ENCODE measurements at places on chromosomes 5 and 9. TPM values are rescaled to one million over a fixed set of nuclear protein-coding genes. Genes with fewer than 3 reads are reported as not detected.

DNA sequence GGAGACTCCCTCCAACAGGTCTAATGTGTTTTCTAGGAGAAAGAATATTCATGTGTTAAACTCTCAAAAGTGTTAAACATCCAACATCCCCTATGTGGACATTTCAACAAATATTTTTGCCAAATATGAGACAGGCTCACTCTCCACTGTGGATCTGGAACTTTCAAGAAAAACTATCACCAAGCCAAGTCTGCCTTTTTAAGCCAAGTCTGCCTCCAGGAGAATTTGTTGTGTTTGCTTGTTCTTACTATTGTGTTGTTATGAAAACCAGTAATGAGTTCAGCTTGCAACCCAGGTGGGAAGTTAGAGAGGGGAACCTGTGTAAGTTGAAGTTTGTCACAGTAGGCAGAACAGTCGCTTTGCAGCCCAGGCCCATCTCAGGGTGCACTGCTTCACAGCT is 228.1 kb downstream of the NFIB start:
- no peak for DNase-seq

- DNase-seq = no peak
Measured at GRCh38 chr5:98663521-98663920, 109.9 kb upstream of the RGMB start.

DNA sequence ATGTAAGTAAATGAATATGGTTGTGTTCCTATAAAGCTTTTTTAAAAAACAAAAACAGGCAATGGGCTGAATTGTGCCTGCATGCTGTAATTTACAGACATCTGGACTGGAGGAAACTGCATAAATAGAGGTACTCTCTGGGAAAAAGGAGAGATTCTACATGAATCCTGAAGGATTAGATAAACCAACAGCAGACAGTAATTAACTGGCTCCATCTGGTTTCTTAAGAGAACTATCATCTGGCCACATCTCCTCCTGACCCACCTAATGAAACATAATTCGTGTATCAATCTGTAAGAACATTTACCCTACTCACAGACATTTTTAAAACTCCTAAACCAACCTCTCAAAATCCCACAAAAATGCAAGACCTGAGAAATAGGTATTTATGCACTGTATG is 528.1 kb upstream of the ST8SIA4 start:
- DNase-seq = no peak

Gene MAMDC4
- 25.7 TPM for total RNA-seq

- no peak for DNase-seq
Measured at GRCh38 chr9:91378695-91379127, 17.0 kb upstream of the AUH start.

- peak; percentile 40 for DNase-seq
Measured at GRCh38 chr9:92986176-92987119, 39.1 kb downstream of the FGD3 start.

Gene PCDHA11
- 4.9 TPM for total RNA-seq

GRCh38 chr9:72424131-72424530 is 59.1 kb upstream of the ZFAND5 start:
- DNase-seq = no peak

GRCh38 chr5:170223360-170223759 is 9.4 kb upstream of the C5orf58 start:
- no peak for DNase-seq

DNA sequence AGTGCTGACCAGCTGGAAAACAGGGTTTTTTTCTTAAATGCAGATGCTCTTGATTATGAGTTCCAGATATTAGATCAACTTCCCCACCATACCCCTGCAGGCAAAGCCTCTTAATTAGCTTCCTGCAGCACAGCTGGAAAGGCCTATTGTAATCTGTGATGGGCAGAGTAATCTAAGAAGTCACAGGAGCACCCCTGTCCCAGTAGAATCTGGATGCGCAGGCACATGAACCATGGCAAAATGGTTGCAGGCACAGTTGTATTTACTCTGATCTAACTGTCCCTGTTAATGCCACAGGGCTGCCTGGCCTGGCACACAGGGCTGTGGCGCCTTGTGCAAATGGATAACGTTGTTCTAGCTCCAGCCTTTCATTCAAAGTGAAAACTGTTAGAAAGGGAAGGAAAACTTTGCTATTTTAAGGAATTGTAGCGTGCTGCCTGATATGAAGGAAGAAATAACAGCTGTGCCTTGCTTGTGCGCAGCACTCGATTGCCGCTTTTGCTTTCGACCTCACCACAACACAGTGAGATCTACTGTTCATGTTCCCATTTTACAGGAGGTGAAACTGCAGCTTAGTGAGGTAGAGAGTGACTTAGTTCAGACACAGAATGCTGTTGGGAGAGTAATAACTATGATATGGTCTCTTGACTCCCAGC is 2.3 kb downstream of the TGFBI start:
- DNase-seq = no peak

Gene MARCHF11
- total RNA-seq = not detected

- peak; percentile 71 for DNase-seq
Measured at GRCh38 chr9:130461218-130461630, 16.5 kb downstream of the ASS1 start.

DNA sequence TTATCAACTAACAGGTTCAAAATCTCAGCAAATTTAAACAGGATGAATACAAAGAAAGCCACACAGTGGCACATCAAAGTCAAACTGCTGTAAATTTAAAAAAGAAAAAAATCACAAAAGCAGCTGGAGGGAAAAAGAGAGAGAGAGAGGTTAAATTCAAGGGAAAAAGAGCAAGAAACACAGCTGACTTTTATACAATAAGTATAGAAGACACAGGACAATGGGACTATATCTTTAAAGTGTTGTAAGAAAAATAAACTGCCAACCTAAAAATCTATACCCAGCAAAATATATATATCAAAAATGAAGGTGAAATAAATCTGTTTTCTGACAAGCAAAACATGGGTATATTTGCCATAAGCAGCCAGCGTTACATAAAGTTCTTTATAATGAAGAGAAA is 261.5 kb downstream of the TLE1 start:
- DNase-seq = no peak
